DMS53 (cell line): ENCODE measurements at places on chromosomes 2 and 18.

- DNase-seq: no peak
These were observed 213.8 kb downstream of the BCL2 start for GRCh38 chr18:63105636-63106316.

DNA sequence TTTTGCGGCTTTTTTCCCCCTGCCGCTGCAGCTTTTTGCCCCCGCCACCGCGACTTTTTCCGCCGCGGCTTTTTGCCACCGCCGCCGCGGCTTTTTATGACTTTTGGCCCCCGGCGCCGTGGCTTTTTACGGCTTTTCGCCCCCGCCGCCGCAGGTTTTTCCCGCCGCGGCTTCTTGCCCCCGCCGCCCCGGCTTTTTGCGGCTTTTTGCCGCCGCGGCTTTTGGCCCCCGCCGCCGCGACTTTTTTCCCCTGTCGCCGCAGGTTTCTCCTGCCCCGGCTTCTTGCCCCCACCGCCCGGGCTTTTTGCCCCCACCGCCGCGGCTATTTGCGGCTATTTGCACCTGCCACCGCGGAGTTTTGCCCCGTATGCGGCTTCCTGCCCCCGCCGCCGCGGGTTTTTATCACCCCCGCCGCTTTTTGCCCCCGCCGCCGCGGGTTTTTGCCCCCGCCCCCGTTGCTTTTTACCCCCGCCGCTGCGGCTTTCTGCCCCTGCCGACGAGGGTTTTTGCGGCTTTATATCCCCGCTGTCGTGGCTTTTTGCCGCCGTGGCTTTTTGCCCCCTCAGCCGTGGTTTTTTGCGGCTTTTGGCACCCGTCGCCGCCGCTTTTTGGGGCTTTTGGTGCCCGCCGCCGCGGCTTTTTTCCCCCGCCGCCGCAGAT, 2750.9 kb downstream of the RPIA start:
- no peak for DNase-seq

GRCh38 chr2:241391892-241392665, 36.0 kb downstream of the FARP2 start:
- peak; percentile 56 for DNase-seq

DNA sequence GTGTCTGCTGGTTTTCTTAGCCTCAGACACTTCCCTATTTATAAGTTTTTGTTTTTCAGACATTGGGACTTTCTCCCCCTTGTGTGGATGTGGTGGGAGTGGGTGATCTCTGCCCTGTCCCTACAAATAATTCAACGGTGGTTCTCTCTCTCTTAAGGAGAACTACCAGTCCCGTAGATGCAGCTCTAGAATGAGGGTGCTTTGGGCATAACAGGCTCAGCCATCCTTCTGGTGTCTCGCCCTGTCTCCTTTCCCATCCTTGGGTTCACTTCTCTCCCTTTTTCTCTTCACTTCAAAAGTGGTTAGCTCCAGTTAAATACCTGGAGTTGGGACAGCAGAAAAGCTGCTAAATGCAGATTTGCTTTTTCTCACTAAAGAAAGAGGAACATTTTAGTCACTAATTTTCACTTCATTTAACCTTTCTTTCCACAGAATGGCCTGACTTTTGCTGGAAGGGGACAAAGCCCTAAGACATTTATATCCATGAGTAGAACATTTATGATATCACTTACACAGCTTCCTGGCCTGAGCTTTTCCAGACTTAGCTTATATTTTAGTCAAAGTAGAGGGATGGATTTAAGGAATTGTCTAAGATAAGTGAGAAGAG, 121.2 kb upstream of the CXCR4 start:
- no peak for DNase-seq

- peak; percentile 28 for DNase-seq
These were observed 108.0 kb upstream of the LGALSL start for GRCh38 chr2:64345998-64346397.

GRCh38 chr18:63199743-63200241, 119.8 kb downstream of the BCL2 start:
- DNase-seq: peak; percentile 19

- no peak for DNase-seq
These were observed 401.0 kb downstream of the SUCLG1 start for GRCh38 chr2:84057917-84058560.

- peak; percentile 14 for DNase-seq
These were observed 494.8 kb downstream of the RIT2 start for GRCh38 chr18:42620657-42621056.

- no peak for DNase-seq
These were observed 22.3 kb downstream of the C2orf74 start for GRCh38 chr2:61184263-61184662.

DNA sequence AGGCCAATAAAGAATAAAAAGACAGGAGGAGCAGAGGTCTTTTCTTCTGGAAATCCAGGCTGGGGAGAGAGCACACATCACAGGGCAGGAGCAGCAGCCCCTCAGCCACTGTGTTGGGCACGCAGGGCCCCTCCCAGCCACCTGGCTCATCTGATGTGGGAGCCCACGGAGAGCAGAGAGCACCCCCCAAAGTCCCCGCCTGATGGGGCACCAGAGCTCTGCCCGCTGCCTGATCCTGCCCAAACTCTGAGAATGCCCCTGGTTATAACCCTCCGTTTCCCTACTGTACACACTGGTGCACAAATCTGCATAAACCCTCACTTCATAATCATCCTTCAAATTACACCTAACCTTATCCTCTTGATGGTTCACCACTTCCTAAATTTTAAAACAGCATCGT, 111.3 kb downstream of the HDAC4 start:
- DNase-seq: no peak

DNA sequence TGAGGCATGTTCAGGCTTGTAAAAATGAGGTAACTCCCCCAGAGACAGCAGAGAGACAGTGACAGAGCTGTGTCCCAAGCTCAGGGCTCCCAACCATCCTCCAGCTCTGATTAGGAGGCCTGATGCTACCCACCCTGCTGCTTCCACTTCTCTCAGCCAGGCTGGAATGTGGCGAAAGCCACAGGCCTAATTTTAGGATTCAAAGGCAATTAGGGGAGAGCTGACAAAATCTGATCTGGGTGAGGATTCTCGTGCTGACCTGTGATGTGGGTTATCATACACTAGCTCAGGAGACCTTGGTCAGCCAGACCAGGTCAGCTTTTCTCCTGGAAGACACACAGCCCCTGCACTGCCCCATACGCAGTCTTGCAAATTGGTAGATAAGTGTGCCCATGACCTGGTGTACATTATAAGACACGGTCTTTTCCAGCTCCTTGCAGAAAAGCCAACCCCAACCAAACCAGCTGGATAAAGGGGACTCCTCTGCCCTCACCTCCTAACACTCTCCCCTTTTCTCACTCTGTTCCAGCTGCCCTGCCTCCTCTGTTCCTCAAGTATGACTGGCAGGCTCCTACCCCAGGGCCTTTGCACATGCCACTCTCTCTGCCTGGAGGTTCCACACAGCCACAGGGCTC, 225.9 kb downstream of the MGAT5 start:
- no peak for DNase-seq

DNA sequence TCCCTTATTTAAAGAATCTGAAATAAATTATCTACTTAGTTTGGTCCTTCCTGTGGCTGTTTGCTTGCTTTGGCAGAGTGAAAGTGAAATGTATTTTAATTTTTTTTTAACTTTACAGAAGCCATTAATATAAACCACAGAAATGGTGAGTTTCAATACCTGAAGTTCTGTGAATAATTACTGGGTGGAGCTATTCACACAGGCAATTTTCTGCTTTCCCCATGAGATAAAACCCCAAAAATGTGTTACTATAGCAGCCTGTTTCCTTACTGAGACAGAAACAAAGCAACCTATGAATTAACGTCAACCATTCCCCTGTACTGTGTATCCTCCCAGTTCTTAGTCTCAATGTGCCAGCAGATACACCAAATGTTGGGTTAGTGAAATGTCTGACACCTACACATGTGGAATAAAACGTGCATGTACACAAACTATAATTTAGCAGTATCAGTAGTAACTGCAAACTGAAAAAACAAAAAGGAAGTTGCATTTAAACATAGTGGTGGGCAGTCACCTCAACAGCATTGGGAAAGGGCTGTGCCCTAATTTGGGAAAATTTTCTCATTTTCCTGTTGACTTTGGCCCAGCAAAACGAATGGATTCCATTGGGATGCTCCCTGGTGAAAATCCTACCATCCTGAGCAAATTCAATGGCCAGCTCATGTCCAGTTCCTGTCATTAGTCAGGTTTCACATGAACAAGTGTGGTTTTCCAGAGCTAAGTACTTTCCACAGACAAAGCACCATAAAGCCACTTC, 73.1 kb upstream of the RMDN2 start:
- DNase-seq: no peak

DNA sequence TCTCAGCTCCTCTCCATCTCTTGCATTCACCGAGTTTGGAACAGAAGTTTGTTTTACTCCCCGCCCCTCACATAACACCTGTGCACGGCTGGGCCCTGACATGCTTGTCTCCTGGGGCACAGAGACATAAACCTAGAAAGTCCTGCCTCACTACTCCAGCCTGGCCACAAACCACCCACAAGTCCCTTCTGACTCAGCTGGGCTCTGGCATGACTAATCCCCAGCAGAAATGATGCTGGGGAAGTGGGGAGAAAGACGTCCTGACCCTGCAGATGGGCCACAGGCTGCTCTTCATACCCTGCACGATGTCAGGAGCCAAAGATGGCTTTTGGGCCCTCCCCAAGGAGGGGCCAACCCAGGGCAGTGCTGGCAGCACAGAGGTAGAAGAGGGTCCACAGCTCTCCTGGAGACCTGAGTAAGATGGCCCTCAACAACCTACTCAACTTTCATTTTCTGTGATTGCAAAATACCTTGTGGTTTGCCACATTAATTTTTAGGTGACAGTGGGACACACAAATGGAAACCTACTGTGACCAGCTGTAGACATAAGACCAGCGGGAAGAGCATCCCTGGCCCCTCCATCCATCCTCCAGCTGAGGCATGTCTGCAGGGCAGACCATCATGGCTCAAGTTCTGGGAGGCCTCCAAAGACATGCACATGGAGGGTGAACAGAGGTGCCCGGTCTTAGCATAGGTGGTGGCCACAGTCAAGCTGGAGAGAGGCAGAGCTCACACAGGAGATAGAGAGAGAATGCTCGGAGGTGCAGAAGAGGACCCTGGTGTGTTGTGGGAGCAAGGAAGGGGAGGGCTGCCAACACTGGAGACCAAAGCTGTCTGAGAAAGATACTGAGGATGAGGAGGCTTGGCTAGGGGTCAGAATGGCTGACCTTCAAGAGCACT, 40.0 kb downstream of the DNMT3A start:
- no peak for DNase-seq

GRCh38 chr18:34322365-34323289, 97.9 kb upstream of the NOL4 start:
- peak; percentile 90 for DNase-seq

DNA sequence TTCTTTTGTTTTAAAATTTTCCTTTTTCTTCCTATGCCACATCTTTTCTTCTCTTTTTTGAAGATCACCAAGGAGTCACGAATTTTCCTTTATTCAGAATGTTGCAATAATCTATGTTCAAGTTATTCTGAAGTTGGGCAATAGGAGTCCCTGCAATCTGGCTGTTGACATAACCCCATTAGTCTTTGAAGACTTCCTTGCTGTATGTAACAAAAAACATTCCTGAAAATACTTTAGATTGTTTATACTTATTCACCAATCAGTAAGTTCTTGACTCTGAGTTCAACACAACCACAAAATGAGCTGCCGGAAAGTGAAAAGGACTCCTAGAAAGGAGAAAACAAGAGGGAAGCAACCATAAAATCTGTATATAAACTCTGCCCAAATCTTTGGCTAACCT, 62.8 kb downstream of the TMEM237 start:
- no peak for DNase-seq

GRCh38 chr2:162070228-162070936, 3.6 kb downstream of the DPP4 start:
- DNase-seq: no peak

- DNase-seq: no peak
These were observed 60.7 kb downstream of the RAB27B start for GRCh38 chr18:54888933-54889332.

DNA sequence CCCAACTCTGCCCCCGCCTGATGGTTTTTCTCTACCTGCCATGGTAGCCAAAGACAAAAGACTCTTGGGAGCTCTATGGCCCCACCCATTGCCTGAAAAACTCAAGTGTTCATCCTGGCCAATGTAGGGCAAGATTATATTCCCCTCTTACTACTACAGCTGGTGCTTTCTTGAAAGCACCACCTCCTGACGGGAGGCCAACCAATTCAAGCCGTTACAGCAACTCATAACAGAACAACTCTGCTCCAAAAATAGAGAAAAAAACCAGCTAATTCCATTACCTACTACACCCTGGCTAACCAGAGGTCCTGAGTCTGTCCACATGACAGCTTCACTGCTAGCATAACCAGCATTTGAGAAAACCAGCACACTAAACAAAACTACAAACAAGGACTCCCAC, 127.5 kb upstream of the GAREM1 start:
- DNase-seq: no peak

DNA sequence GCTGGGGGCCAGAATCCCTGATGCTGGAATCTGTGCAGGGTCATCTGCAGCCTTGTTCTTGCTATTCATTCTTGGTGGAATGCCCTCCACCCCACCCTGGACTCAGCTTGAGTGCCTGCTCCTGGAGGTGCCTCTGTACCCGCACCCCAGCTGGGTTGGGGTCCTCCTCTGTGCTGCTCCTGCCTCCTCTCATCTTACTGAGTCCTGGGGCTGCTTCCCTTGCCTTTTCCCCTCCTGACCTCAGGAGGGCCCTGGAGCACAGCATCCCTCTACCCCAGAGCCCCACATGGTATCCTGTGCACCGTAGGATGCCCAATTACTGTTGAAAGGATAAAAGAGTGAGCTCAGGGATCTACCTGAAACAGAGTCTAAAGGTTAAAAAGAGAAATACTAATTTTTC, 81.6 kb downstream of the CIB4 start:
- peak; percentile 9 for DNase-seq

DNA sequence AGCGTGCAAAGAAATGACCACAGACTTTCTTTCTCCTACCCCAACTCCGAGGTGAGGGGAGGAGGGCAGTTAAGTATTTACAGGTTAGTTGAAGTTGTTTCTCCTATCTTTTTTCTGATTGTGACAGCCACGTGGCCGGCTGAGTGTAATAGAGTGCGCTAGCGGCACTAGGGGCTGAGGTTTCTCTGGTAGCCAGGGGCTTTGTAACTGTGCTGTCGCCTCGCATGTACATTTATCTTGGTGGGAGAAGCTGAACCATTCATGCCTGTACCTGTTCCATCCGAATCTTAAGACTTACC, 214.1 kb upstream of the STON1 start:
- peak; percentile 61 for DNase-seq

DNA sequence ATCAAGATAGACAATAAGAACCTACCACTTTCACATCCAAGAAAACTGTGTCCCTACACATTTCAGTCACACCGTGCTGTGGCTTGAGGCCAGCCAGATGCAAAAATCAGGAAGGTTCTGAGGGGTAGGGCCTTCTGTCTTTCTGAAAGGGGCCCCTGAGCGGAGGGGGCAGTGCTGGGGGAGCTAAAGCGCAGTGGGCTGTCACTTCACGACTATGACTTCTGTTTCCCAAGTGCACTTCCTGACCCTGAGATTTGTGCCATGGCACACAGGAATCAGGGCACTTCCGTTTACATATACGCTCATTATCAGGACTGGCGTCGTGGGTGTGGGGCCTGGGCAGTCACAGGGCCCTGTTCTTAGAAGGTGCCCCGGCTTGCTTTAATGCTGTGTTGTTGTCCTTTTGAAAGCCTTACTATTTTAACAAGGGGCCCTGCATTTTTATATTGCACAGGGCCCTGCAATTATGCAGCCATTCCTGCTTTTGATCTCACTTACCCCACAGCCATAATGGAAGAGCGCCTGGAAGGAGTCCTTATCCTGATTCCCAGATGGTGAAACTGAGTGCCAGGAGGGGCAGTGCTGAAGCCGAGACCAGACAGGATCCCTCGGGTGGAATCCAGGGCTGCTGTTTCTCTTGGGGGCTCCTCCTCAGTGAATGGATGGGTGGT, 620 bp downstream of the NGEF start:
- DNase-seq: no peak
